ENCODE measurements at places on chromosomes 7 and 10.

DNA sequence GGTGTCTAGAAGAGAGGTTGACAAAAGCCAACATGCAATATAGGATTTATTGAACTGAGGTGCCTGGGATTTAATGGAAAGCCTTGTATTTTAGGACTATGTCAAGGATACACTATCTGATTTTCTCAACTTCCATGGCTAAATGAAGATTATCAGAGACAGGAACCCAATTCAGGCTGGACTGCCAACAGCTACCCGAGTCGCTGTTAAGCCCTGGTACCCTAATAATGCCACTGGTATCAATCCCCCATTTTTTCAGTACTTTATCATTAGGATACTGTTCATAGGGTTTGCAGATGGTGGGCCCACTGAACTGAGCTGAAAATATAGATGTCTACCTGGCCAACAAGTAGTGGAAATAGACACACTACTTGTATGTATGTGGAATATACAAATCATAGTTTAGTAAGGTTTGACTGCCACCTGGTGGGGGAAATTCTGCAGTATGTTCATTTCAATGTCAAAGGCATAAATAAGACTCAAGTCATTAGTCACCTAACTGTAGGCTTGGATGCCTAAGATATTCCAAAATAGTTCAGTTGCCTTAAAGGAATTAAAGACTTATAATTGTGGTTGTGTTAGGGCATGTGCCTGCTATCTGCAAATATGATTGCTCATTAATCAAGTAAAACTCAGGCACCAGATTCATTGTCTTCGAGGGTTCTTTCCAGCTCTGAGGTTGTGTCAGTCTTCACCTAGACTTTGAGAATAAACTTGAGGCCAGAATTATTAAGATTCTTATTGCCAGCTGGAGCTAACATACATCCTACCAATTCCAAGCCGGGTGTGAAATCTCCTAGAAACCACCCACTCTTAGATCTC, 34.1 kb upstream of the NOBOX start:
- DNase-seq, result peak; percentile 65

DNA sequence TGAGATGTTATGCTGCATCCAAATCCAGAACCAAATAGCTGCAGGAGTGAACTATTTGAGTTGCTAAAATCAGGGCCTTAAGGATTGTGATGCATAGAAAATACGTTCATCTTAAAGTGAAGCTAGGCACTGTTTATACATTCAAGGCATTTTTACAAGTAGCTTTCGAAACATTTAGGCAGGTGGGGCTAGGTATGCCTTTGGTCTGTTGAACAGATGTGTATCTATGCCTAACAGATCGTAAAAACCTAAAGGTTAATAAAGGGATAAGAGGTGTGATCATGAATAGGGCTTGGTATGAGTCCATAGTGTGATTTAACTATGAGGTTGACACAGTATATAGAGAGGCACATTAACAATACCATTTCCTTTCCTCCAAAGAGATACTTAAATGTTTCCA, 262.5 kb downstream of the SEMA3D start:
- DNase-seq, result no peak

DNA sequence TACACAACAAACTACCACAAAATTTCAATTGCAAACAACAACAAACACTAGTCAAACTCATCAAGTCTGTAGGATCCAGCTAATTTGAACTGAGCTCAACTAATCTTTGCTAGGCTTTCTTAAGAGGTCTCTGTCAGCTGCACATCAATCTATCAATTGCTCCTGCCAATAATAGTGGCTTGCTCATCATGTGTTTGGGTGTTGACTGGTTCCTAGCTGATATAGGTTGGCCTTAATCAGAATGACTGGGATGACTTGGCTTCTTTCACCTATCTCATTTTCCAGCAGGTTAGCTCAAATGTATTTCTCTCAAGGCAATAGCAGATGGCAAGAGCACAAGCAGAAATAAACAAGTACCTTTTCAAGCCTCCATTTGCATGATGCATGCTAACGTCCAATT, 370.3 kb upstream of the NFE2L3 start:
- no peak for DNase-seq

GRCh38 chr10:37754538-37755323, 102.7 kb downstream of the ZNF248 start:
- DNase-seq, result peak; percentile 49

DNA sequence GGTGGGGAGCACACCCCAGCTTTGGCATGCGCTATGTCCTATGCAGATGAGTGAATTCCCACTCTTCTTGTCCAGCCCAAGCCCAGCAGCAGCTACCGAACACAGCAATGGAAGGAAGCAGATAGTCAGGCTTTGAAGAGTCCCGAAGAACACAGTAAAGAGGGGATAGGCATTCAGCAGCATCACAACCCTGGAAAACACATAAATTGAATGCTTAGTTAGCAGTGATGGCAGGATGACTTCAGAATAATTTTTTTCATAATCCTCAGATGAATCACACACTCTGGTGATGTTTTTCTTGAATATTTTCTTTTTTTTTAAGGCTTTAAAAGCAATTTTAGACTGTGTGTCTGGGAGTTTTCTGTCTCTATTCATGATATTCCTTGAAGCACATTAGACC, 95.8 kb downstream of the CFAP58 start:
- DNase-seq, result peak; percentile 47

DNA sequence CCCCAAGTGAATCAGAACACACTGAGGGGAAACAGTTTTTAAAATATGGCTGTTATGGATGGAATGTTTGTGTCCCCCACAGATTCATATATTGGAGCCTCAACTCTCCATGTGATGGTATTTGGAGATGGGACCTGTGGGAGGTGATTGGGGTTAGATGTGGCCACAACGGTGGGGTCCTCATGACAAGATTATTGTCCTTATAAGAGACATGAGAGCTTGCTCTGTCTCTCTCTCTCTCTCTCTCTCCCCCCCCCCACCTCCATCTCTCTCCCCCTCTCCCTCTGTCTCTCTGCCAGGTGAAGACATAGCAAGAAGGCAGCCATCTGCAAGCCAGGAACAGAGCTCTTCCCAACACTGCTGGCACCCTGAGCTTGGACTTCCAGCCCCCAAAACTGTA, 315.8 kb upstream of the MGMT start:
- no peak for DNase-seq

- no peak for DNase-seq
These were observed 101.6 kb downstream of the RNF133 start for GRCh38 chr7:122597277-122597676.

- no peak for DNase-seq
These were observed 81.7 kb downstream of the CSTF2T start for GRCh38 chr10:51617576-51618235.

Data from GM03348 (cell line).